Stimulated activated CD8-positive, alpha-beta memory T cell treated with anti-CD3 and anti-CD28 coated beads, Interleukin-4, amount 100 ng/mL, for 1 hour (primary cell): ENCODE measurements at places on chromosomes 13 and 19.

DNA sequence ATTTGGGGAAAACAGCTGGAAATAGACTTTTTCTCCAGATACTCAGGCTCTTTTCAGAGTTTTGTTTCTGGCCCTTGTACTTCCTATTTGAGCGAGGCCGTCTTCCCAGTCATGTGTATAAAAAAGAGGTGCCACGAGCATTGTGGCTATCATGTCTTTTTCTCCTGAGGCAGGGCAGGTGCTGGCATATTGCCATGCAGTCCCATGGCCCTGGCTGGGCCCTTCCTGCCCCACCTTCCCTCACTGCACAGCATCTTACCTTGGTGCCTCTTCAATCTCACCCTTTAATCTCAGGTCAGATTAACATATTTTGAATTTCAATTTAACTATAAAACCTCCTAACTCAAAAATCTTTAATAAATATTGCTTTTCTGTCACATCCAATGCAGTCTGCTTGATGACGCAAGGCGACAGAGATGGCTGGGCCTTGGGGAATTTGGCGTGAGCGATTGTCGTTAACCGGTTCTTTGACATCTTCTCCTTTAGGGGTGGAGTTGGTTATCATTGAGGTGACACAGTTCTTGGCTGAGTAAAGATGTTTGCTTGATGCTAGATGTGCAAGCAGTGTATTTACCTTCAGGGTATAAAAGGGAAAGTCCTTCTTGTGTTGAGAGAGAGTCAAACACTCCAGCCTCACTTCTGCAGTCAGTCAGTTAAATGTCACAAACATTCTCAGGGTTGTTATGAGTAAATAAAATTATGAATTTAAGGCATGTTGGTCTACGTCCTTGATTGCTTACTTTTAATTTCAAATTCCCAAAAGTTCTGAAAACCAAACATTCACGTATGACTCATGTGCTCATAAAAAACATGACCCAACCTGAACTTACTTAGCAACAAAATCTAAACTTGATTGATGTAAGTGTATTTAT, 289.9 kb downstream of the MYO16 start:
- no peak for DNase-seq

DNA sequence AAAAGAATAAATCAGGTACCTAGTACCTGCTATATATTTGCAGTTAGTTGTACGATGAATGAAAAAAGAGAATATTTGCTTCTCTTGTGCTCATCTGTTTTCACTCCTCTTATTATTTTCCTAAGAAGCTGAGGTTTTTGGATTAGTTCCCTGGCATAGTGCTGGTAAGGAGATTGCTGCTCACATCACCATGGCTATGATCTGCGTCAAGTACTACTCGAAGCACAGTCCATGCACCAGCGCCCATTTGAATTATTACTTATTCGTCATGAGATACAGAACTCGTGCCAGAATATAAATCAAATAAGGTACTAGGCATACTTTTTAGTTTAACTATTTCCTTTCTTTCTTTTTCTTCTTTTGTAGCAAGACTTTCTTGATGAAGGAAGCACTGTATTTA, 7.1 kb downstream of the SERTM1 start:
- DNase-seq, result no peak

GRCh38 chr19:29666578-29667386, 1.5 kb downstream of the PLEKHF1 start:
- no peak for DNase-seq

- no peak for DNase-seq
These were observed 509.9 kb upstream of the GPC6 start for GRCh38 chr13:92716749-92717148.

DNA sequence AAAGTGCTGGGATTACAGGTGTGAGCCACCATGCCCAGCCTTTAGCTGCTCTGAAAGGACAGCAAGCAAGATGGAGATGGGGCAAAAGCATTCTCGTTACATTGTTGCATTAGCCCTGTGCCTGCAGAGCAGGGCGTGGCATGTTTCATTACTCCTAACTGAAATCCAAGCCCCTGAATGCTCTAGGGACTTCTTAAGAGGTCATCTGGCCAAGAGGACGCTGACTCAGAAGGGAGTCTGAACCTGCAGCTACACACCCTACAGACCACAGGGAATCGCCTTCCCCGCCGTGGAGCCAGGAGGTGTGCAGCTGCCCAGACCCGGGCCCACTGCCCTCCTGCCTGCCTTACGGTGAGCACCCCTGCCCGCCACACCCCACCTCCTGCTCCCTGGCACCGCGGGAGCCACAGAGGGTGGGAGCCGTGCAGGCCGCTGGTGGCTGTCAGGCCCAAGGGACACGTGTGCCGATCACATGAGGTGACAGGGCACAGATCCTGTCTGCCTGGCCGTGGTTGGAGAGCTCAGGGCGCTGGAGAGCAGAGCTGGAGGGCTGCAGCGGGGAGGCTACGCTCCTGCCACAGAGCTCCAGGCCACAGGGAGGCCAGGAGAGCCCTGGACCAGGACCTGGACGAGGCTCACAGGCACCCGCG, 27.2 kb downstream of the ADPRHL1 start:
- no peak for DNase-seq

DNA sequence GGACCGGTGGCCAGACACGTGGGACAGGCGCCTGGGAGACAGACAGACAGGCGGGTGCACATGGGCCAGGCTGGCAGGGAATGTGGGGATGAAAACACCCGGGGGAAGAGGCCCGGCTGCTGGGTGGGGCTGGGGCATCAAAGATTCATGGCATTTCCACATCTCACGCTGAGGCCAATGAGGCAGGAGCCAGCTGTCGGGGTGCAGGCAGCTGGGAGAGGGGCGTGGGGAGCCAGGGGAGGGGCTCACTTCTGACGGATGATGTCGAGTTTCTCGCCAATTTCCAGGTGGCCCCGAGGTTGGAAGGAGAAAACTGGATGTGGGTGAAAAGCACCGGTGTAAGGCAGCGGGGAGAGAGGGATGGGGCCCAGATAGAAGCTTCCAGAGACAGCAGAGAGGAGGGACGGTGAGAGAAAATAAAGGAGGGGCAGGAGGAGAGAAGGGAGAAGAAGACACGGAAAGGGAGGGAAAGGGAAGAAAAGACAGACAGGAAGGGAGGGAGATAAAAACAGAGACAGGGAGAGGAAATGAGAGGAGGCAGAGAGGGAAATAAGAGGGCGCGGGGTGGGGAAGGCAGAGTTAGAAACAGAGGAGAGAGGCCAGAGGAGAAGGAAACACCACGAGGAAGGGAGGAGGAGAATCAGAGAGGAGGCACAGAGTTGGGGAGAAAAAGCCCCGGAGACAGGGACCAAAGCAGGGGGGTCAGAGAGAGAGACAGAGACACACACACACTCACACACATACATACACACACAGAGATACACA, 8.0 kb upstream of the CCER2 start:
- DNase-seq, result no peak

DNA sequence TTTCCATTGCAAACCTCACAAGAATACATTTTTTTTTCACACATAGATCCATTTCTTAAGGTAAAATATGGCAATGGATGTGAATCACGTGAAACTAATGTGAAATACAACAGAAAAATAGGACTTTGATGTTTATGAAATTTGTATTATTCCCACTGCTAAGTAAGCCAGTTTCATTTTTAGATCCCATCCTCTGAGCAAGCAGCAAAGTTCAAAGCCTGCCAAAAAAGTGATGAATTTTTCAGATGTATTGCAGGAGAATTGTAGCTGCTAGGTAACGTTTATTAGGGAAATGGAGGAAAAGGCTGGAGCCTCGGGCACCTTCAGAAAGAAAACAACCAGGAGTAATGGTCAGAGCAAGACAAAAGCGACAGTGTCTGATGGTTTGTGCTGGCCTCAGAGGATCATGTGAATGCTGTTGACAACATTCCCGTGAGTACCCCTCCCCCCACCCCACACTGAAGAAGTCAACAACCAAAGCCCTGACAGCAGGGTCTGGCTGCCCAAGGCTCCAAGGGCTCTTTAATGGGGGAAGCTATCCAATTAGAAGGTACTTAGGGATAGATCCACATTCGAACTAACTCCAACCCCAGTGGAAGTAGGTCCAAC, 95.5 kb downstream of the OXGR1 start:
- DNase-seq, result no peak

GRCh38 chr13:75425216-75426009, 56.6 kb downstream of the TBC1D4 start:
- DNase-seq, result no peak

DNA sequence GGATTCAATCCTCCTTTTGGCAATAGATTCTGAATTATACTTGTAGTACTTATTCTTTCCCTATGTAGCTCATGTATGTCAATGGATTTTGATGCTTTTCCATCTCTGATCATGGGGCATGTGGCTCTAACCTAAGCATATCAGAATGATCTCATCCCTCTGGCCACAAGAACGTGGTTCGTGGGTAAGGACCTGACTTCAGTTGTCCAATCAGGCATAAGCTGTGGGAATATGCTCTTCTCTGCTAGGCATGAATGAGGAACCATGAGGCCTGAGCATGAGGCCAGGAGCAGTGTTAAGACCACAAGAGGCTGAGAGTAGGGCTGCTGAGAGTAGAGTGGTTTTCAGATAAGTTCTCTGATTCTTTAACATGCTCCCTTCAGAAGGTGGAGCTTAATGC, 292.4 kb upstream of the TSHZ3 start:
- DNase-seq, result no peak

GRCh38 chr13:75566658-75567057, 17.1 kb downstream of the UCHL3 start:
- DNase-seq, result no peak

- no peak for DNase-seq
These were observed 412.9 kb upstream of the SPRY2 start for GRCh38 chr13:80753866-80754265.

DNA sequence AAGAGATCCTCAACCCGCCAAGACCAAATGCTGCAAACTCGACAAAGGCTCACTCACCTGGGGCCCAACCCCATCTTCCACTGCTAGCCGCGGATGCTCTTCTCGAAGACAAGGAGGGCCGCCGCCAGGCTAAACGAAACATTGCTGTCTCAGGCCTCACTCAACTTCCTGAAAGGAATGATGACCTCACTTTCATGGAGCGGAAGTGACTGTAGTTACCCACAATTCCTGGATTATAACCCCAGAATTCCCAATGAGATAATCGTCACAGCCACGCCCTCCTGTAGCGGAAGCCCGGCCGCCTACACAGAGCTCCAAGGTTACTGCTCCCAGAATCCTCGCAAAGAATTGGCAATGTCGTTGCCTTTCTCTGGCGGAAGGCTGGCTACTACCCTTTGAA, 10.5 kb upstream of the ZNF112 start:
- no peak for DNase-seq

- peak; percentile 74 for DNase-seq
These were observed 543 bp upstream of the NUP62 start for GRCh38 chr19:49929611-49930482.

DNA sequence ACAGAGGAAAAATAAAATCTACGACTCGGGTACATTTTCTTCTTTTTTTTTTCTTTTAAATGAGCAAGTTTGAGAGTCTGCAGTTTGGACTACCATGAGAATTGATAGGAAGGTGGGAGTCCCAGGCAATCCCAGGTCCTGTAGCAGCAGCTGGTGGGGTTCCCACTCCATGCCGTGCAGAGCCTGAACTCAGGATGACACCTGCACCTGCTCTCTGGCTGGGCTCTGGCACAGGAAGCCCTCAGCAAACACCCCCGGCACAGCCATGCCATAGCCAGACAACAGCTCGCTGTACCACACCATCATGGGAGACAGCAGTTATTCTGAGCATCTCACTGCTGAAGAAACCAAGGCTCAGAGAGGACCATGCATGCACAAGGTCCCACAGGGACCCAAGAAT, 6.2 kb upstream of the GP6 start:
- DNase-seq, result no peak

- DNase-seq, result no peak
These were observed 151.7 kb downstream of the DCLK1 start for GRCh38 chr13:35979361-35979951.

GRCh38 chr13:73945871-73946270, 188.3 kb downstream of the KLF12 start:
- DNase-seq, result no peak

DNA sequence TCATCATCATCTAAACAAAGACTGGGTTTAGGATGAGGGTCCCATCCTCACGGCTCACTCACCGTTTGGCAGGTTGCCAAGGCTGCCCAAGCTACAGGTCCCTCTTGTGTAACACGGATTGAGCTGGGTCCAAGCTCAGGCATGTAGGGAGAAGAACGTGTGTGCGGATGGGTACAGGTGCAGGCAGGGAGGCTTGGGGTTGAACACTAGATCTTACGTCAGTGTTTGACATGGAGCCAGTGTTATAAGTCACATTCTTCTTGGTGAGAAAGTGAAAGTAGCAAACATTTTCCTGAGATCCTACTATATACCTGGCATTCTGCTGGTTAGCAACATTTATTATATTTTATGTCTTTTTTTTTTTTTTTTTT, 136.8 kb upstream of the RNF113B start:
- DNase-seq, result no peak

DNA sequence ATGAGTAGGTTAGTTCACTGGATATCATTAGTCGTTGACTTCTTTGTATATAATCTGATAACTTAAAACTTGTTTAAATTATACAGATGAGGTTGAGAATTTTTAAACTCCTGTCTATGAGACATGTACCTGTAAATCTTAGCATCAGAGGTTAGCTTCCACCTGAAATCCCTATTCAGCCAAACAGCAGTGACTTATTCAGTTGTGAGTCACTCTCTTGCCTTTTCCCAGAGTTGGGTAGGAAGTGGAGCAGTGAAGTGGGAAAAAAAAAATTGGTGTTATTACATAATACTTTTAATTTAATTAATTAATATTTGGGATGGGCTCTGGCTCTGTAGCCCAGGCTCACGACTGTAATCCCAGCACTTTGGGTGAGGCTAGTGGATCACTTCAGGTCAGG, 32.9 kb downstream of the ZNF701 start:
- DNase-seq, result no peak

DNA sequence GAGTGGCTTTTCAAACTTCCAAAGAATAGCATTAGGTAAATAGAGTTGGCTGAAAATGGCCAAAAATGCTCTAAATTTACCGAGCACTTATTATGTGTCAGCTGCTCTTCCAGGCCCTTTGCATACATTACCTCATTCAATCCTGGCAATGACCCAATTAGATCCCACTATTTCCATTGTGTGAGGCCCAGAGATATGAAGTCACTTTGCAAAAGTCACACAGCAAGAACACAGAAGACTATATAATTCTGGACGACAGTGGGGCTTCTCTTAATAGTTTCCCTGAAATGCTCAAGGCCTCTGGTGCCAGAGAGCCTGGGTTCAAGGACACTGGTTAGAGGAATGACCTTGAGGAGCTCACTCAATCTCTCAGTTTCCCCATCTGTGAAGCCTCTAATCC, 146.8 kb downstream of the IER2 start:
- no peak for DNase-seq
